ENCODE measurements at places on chromosomes 6 and 20. TPM values are rescaled to one million over a fixed set of nuclear protein-coding genes. Genes with fewer than 3 reads are reported as not detected.

TXLNB gene
- 137 TPM for polyA plus RNA-seq

DYNLT2 gene
- 2.9 TPM for polyA plus RNA-seq

- peak; percentile 74 for DNase-seq
These were observed 67.6 kb downstream of the NUDT3 start for GRCh38 chr6:34324738-34325444.

DNA sequence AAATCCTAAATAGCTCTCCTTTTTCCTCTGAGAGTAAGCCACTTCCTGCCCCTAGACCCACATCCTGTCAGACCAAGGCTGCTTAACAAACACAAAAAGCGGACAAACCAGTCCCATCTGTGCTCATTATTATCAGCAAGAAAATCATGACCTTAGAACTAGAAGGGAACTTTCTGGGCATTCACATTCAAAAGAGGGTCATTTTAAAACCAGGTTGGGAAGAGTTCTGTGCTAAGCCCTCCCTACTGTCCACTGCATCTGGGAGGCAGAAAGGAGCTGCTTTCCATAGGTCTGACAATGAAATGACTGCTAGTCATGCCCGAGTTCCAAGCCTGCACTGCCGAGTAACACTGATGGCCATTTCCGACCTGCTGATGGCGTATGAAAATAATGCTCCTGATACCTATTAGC is 15.4 kb downstream of the EZR start:
- no peak for DNase-seq

- no peak for DNase-seq
These were observed 19.4 kb downstream of the RAB5IF start for GRCh38 chr20:36624944-36625324.

All from forelimb muscle (tissue), 1 donor.